ENCODE measurements at places on chromosomes 4 and X.

DNA sequence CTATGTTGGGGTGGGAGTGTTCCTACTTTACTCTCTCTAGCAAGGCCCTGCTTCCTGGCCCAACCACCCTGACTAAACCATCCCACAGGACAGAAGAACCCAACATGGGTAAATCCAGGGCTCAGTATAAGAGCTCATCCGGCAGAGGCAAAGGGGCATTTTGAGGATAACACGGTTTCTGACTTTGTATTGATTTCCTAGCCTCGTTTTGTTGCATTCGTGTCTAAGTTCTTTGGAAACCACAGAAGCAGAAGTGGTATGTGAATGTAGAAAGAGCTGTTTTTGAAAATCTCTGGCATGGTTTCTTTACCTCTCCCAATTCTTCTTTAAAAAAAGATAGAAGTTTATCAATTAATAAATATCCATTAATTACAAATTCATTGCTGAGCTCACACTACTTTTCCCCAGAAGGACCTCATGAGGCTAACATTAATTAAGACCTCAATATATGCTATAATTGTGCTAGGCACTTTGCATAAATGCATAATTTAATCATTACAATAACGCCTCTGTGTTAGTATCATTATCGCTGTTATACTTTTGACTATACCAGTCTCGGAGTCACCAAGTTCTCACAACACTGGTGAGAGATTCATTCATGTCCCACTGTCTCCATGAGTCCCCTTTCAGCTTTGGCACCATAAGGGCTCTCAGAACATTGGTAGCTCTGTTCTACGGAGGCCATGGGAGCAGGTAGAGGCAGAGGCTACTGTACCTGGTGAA is 5.8 kb upstream of the CLNK start:
- DNase-seq, result no peak

- DNase-seq, result no peak
Measured at GRCh38 chr4:129970801-129971200, 874.8 kb downstream of the C4orf33 start.

DNA sequence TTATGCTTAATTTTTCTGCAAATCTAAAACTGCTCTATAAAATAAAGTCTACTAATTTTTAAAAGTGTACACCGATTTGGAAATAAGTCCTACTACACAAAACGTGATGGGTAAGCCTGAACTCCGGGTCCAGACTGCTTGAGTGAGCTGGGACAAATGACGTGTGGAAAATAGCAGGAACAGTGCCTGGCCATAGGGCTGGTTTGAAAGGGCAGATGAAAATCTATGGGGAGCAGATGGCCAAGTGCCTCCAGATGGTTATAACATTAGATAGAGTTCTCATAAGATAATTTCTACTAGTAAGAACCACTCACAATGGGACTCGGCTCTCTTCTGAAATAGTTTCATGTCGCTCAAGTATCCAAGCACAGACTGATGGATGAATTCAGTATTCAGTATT is 52.5 kb downstream of the F11 start:
- no peak for DNase-seq

DNA sequence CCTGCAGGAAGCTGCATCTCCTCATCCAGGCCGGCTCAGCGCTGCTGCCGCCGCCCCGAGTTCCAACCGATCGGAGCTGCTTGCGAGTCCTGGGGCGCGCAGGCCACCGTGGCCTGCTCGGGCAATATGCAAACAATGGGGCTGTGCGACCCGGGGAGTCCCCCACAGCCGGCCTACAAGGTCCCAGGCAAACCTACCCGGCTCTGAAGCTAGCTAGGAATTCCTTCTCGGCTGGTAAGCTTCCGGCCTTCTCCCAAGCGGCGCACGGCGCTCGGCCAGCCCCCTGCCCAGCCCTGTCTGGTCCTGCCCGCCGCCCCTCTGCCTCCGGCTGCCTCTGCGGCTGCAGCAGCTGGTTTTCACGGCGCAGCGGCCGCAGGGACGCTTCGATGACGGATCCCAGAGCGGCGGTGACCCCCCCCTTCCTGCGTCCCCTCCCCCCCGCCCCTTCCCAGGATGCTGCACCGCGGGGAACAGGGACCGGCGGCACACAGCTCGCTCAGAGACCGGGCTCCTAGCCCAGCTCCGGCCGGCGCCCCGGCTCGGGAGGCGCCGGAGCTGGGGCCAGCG is 59.4 kb downstream of the TSC22D3 start:
- DNase-seq, result no peak

GRCh38 chrX:16653424-16653823 is 3.5 kb downstream of the S100G start:
- DNase-seq, result no peak

GRCh38 chr4:102687982-102688433 is 72.8 kb downstream of the MANBA start:
- no peak for DNase-seq

- no peak for DNase-seq
Measured at GRCh38 chr4:74531963-74532794, 87.2 kb downstream of the AREG start.

GRCh38 chr4:168978001-168978700 is 31.9 kb downstream of the CBR4 start:
- DNase-seq, result no peak

DNA sequence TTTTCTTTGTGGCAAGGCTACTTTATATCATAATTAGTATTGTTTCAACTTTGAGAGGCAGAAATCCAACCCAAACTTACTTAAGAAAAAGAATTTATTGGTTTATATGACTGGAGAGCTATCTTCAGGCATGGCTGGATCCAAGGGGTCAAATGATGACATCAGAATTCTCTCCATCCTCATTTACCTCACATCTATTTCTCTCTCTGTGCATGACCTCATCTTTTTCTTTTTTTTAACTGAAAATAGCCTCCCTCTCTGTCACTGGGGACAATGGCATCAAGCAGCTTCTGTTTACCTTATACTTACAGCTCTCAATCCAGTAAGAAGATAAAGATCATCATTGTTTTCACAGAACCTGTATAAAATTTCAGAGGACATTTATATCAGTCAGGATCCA is 12.0 kb upstream of the EXOC1L start:
- no peak for DNase-seq

GRCh38 chrX:54825716-54826438 is 18.3 kb downstream of the MAGED2 start:
- DNase-seq, result no peak

GRCh38 chr4:76429636-76430035 is 5.4 kb upstream of the SHROOM3 start:
- DNase-seq, result no peak

DNA sequence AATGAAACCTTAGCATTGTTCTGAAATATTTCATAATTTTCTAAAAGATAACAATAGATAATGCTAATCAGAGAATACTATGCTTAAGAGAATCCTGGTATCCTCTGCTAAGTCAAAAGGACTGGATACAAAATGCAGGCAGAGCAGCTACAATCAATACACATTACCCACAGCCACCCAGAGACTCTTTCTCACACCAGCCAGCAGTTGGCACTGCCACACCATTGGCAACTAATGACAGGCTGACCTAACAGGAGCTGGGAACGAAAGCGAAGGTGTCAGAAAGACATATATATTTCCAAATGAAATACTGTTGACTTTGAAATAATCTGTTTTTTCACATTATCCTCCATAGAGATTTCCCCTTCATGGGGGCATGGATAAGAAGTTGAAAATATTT is 122.6 kb upstream of the PLAC1 start:
- DNase-seq, result no peak

GRCh38 chr4:92303621-92304027 is at the start of gene GRID2:
GRID2 (plus strand) TSS chr4:92303966.
- DNase-seq, result no peak

GRCh38 chr4:37561196-37561802 is 124.9 kb downstream of the RELL1 start:
- DNase-seq, result no peak

DNA sequence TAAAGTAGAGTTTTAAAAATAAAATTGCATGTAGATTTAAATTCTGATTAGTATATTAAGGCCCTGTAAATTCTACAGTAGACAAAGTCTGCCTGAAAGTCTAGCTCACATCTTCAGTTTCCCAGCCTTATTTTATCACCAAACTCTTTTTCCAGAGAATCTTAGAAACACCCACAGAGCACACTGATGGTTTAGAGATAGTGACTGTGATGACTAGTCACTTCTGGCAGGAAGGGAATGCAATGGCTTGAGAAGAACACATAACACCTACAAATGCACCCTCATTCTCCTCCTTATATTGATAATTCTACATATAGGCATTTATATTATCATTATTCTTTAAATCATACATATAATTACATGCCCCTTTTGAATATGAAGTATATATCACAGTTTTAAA is 232.9 kb downstream of the ARAP2 start:
- no peak for DNase-seq

- no peak for DNase-seq
Measured at GRCh38 chrX:107699616-107700015, 71.3 kb downstream of the PRPS1 start.

DNA sequence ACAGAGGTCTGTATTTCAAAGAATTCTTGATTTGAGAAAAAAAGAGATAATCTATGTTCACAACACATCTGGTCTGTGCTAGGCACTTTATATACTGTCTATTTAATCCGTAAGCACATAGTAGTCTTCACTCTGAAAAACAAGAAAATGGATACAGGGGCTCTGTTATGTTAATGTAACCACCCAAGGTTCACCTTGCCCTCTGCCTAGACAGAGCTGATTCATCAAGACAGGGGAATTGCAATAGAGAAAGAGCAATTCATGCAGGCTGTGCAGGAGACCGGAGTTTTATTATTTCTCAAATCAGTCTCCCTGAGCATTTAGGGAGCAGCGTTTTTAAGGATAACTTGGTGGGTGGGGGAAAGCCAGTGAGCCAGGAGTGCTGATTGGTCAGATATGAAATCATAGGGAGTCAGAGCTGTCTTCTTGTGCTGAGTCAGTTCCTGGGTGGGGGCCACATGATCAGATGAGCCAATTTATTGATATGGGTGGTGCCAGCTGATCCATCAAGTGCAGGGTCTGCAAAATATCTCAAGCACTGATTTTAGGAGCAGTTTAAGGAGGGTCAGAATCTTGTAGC is 92.9 kb upstream of the TNIP3 start:
- DNase-seq, result no peak

All from stimulated activated CD8-positive, alpha-beta memory T cell treated with anti-CD3 and anti-CD28 coated beads, Interleukin-7, amount 100 ng/mL, for 4 hours (primary cell).